ENCODE measurements at places on chromosomes 5 and 9.

DNA sequence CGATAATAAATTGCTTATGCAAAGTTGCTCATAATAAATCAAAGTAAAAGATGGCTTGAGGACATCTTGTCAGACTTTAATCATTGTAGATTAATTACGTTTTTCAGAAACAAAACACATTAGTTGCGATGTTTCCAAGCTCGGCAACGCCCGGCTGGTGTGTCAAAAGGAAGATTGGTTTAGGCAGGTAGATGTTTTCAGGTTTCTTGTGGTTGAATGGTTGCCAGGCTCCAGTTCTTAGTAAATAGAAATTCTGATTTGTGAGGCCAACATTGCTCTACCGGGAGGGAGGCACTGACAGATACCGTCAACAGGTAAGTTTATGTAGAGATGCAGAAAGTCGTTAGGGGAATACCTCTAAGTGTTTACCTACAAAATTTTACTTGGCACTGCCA is 280.3 kb downstream of the NPR3 start:
- DNase-seq, result no peak

DNA sequence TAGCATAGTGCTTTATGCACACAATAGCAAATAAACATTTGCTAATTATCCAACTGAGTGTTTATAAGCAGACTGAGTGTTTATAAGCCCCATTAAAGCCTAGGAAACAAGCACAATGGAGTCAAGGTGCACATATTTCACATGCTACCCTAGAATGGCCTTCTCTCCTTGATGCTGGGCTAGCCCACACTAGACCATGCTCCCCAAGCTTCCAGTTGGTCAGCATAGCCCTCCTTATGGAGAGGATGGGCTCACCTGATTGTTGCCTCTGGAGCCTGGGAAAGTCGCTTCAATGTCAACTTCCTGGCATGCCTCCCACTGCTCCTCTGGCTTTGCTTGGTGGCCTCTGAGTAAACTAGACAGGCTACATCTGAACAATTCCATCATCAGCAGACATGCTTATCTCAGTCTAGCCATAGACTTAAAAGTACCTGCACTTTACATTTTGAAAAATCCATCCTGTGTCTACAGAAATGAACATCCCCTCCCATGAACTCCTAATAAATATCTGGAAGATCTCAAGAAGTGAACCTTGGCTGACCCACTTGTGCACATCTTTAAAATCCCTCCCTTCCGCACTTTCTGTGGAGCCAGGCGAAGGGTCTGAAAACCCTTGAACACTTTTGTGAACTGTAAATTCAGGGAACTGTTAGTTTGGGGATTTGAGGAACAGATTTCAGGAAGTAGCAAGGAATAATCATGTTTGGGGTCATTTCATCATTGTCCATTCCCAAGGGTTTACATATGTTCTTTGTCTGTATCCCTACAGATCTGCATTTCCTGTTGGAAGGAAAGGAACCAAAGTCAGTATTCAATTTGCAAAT is 486.6 kb downstream of the ARHGEF28 start:
- no peak for DNase-seq

GRCh38 chr5:26121338-26121737 is 917.0 kb downstream of the CDH9 start:
- DNase-seq, result no peak

DNA sequence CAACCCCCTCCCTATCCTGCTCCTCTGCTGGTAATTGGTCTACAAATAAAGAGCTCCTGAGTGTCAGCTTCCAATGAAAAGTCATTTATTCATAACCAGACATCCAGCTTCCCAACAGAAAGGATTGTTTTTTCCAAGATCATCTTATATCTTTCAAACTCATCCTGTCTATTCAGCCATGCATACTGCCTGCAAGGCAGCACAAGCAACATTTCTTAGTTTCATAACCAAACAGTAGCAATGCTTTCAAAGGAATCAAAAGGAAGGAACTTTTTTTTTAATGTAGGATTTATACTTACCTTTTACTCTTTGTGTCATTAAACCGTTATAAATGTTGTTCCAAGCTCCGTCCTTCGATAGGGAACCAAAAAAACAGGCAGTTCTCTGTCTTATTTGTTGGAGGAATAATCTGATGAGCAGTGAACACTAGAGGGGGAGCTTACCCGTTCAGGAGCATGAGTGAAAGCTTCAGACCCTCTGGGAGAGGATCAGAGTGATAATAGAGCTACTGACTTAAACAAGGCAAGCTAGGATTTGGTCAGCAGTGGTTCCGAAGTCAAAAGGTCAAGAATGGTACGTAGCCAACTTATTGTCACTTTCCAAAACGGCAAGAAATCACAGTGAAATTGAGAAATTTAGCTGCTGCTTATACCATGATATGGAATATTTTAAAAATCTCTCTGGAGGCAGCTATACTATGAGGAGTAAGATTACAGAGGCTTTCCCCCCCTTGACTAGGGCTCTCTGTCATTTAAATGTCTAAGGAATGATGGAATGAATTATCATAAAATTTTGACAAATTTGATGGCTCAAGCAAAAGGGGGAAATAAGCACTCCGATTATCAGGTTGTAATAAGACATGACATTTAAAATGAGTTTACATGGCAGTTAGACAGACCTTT is 892.9 kb downstream of the NR2F1-AS1 start:
- DNase-seq, result no peak

GRCh38 chr5:132221781-132222648 is 5.6 kb downstream of the P4HA2 start:
- DNase-seq, result no peak

GRCh38 chr5:43772764-43773477 is 169.9 kb downstream of the NNT start:
- no peak for DNase-seq

DNA sequence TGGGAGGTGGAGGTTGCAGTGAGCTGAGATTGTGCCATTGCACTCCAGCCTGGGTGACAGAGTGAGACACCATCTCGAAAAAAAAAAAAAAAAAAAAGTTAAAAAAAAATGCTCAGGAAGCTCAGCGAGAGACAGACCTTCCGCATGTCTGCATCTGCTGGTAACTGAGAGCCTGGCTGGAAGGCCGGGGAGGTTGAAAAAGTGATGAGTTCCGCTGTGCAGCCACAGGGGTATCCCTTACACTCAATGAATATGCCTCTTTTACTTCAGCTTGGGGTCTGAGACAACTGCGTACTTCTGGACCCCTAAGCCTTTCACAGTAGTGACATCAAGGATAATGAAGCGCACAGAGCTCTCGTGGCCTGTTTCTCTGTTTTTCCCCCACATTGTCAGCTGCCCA is 179.9 kb upstream of the KLF4 start:
- DNase-seq, result no peak

DNA sequence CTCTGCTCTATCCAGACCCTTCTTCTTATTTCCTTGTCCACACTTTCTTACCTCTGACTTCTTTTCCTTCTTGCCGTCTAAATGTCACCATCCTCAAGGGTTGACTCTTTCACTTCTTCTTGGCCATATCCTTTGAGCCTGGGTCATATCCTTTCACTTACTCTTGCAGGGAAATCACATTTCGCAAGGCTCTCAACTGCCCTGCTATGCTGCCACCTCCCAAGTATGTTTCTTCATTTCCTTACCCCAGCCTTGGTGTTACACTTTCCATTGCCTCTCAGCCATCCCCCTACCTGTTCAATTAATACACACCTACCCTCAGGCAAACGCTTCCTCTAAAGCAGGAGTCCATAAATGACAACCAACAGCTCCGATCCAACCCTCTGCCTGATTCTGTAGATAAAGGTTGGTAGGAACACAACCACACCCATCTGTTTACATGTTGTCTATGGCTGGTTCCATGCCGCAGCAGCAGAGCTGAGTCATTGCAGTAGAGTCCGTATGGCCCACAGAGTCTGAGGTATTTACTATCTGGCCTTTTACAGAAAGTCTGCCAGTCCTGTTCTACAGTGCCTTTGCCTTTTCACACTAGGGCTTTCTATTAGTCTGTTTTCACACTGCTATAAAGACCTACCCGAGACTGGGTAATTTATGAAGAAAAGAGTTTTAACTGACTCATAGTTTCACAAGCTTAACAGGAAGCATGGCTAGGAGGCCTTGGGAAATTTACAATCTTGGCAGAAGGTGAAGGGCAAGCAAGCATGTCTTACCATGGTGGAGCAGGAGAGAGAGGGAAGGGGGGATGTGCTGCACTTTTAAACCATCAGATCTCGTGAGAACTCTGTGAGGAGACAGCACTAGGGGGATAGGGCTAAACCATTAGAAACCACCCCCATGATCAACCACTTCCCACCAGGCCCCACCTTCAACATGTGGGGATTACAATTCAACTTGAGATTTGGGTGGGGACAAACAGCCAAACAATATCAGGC is 97.9 kb downstream of the SV2C start:
- DNase-seq, result peak; percentile 47

- DNase-seq, result no peak
These were observed 54.0 kb downstream of the PLPP1 start for GRCh38 chr5:55480781-55481180.
